ENCODE measurements at places on chromosomes 12 and 14. TPM values are rescaled to one million over a fixed set of nuclear protein-coding genes. Genes with fewer than 3 reads are reported as not detected.

The ACYP1 gene
- 4.9 TPM for total RNA-seq

The TEX22 gene
- total RNA-seq, result 0.08 TPM

The GLI1 gene
- total RNA-seq, result 0.09 TPM

The BMP4 gene
- 2.1 TPM for total RNA-seq

The RAD9B gene
- total RNA-seq, result 0.33 TPM

- no peaks in the 10 kb centered on the region for H3K4me1 ChIP-seq
- H3K4me3 ChIP-seq, result no peak overlapping the region
- H3K27ac ChIP-seq, result no peak overlapping the region
- no peak for DNase-seq
Measured at GRCh38 chr12:131640525-131640924, 70.4 kb upstream of the SFSWAP start.

DNA sequence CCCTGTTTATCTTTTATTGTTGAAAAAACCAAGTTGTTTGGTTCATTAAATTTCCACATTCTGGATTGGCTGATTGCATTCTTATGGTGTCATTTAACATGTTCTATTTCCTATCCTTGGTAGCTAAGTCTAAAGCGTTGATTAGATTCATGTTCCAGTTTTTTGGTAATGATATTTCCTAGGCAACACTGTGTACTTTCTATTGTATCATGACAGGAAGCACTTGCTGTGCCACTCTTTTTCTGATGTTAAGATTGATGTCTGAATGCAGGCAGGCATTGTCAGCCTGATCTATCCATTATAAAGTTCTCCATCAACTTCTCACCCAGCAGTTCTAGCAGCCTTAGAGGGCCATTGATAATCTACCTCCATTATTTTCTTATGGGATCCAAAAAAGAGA, 91.1 kb upstream of the ARID2 start:
- no peaks in the 10 kb centered on the region for H3K4me1 ChIP-seq
- H3K36me3 ChIP-seq, result no peaks in the 10 kb centered on the region
- H3K4me3 ChIP-seq, result no peak overlapping the region
- no peak for DNase-seq
- no peak overlapping the region for H3K27ac ChIP-seq
- H3K27me3 ChIP-seq, result no peaks in the 10 kb centered on the region

GRCh38 chr12:131441060-131441396, 269.9 kb upstream of the SFSWAP start:
- no peak for DNase-seq
- H3K27me3 ChIP-seq, result no peaks in the 10 kb centered on the region
- no peak overlapping the region for H3K4me3 ChIP-seq
- no peak overlapping the region for H3K27ac ChIP-seq
- H3K4me1 ChIP-seq, result no peaks in the 10 kb centered on the region

- no peak overlapping the region for H3K27ac ChIP-seq
- H3K4me3 ChIP-seq, result no peak overlapping the region
- H3K36me3 ChIP-seq, result no peaks in the 10 kb centered on the region
- no peaks in the 10 kb centered on the region for H3K27me3 ChIP-seq
Measured at GRCh38 chr14:60905923-60906322, 75.0 kb downstream of the TRMT5 start.

DNA sequence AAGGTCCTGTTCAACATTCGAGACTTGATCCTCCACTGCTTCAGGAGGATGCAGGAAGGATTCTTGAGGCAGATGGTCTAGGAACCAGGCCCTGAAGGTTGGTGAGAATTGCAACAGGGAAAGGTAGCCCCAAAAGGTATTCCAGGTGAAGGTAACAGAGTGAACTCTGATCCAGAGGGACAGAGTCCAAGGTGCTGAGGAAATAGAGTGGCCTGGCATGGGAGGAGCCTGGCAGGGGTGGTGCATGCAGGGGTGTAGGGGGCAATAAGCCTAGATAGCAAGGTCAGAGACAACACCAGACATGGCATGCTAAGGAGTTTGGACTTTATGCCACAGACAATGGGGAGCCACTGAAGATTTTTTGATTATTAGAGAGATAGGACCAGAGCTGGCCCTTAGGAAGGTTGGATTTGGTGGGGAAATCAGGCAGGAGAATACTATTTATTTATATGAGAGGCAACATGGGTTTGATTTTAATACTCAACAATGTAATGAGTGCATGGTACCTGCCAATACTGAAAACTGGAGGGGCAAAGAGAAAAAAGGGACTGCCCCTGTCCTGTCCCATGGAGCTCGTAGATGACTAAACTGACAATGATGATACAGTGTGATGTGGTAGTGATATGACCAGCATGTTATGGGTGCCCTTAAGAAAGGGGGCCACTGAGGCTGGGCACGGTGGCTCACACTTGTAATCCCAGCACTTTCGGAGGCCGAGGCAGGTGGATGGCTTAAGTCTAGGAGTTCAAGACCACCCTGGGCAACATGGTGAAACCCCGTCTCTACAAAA, 50.5 kb upstream of the TMED10 start:
- H3K27me3 ChIP-seq, result no peaks in the 10 kb centered on the region
- no peak for DNase-seq
- H3K27ac ChIP-seq, result no peak overlapping the region
- no peak overlapping the region for H3K4me3 ChIP-seq

DNA sequence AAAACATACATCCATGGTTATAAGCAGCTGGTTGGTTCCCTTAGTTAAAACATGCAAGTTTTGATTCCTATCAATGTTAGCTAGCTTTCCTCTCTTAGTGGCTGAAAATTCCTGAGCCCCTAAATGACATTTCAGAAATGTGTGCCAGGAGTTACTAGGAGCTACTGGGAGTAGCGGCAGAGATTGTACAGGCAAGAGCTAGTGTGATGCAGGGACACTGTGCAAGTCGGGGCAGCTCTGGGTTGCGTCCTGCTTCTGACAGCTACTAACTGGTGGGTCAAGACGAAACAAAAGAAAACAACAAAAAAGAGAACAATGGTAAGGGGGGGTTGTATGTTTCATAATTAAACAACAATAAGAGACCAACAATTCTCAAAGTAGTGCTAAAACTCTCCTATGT, 35.4 kb downstream of the LRIG3 start:
- H3K4me3 ChIP-seq, result no peak overlapping the region
- no peaks in the 10 kb centered on the region for H3K27me3 ChIP-seq
- H3K36me3 ChIP-seq, result peaks cover 2% of the 10 kb centered on the region
- H3K27ac ChIP-seq, result no peak overlapping the region
- DNase-seq, result no peak
